ENCODE measurements at places on chromosomes 4 and X.

GRCh38 chrX:17590892-17591740 is 146.2 kb upstream of the SCML1 start:
- peak; percentile 51 for DNase-seq

- no peak for DNase-seq
Measured at GRCh38 chr4:147362938-147363337, 118.0 kb upstream of the EDNRA start.

GRCh38 chrX:136646602-136647239 is 1.2 kb upstream of the CD40LG start:
- DNase-seq = no peak

DNA sequence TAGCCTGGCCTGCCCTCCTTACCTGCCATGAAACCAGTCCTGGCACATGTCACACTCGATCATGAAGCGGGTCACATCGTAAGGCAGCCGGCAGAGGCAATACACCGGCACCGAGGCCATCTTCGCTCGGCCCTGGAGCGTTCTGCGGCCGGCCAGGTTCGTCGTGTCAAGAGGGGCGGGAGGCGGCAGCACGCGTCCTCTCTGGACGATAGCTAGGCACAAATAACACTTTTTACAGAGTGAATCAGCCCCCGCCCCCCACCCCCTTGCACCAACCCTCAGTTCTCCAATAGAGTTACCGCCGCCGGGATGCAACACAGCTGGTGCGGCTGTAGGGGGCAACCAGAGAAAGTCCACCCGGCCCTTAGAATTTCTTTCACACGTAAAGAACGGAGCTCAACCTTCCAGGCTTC is 1.7 kb downstream of the PHF8 start:
- peak; percentile 15 for DNase-seq

- no peak for DNase-seq
Measured at GRCh38 chrX:15292861-15293260, 22.6 kb downstream of the ASB11 start.
